ENCODE measurements at places on chromosomes 3 and 15.

DNA sequence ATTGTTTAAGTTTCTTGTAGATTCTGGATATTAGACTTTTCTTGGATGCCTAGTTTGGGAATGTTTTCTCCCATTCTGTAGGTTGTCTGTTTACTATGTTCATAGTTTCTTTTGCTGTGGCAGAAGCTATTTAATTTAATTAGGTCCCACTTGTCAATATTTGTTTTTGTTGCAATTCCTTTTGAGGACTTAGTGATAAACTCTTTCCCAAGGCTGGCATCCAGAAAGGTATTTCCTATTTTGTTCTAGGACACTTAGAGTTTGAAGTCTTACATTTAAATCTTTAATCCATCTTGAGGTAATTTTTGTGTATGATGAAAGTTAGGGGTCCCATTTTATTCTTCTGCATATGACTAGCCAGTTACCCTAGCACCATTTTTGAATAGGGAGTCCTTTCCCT is 54.9 kb downstream of the MME start:
- no peak for DNase-seq
- H3K27me3 ChIP-seq, result no peaks in the 10 kb centered on the region
- H3K4me1 ChIP-seq, result peaks cover 17% of the 10 kb centered on the region
- H3K36me3 ChIP-seq, result peaks cover 24% of the 10 kb centered on the region
- H3K27ac ChIP-seq, result no peak overlapping the region
- no peak overlapping the region for H3K4me3 ChIP-seq

DNA sequence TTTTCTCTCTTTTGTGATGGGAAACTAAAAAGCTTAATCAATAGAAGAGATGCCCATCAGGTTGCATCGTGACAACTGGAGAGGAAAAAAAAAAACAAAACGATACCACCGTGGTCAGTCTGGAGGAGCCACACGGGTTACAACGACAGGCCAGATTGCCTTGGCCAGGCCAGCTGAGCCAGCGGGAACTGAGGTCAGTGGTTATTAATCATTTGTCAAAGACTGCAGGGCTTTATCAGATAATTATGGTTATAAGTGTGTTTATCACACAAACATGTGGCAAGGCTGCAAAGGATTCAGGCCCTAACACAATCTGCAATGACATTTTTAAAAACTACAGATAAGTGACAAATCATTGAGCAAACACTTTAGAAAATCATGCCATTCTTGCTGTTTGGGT is 135.0 kb upstream of the FAM3D start:
- no peak for DNase-seq
- no peak overlapping the region for H3K4me3 ChIP-seq
- no peaks in the 10 kb centered on the region for H3K27me3 ChIP-seq

DNA sequence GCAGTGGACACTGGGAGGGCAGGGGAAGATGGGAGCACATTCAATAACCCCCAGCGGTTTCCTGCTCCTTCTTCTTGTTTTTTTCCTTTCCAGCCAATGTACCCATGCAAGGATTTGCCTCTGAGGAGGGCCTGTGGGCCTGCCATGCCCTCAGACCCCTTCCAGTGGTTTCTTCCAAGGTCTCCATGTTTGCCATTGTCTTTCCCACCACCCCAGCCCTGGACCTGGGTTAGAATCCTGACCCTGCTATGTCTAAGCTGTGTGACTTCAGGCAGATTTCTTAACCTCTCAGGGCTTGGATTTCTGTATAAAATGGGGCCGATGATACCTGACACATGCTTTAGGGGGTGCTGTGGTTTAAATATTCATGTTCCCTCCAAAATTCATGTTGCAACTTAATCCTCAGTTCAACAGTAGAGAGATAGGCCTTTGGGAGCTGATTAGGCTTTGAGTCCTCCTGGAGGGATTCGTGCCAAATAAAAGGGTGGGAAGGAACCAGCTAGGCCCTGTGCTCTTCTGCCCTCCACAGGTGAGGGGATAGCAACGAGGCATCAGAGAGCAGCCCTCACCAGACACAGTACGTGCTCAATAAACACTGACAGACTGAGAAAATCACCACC is 46.3 kb upstream of the FLNB start:
- peak; percentile 69 for DNase-seq
- no peaks in the 10 kb centered on the region for H3K27me3 ChIP-seq
- H3K36me3 ChIP-seq, result no peaks in the 10 kb centered on the region
- H3K27ac ChIP-seq, result no peak overlapping the region

GRCh38 chr15:26971271-26972018 is 464 bp downstream of the GABRG3 start:
- H3K27me3 ChIP-seq, result no peaks in the 10 kb centered on the region
- H3K27ac ChIP-seq, result no peak overlapping the region
- DNase-seq, result no peak
- H3K4me1 ChIP-seq, result no peaks in the 10 kb centered on the region

DNA sequence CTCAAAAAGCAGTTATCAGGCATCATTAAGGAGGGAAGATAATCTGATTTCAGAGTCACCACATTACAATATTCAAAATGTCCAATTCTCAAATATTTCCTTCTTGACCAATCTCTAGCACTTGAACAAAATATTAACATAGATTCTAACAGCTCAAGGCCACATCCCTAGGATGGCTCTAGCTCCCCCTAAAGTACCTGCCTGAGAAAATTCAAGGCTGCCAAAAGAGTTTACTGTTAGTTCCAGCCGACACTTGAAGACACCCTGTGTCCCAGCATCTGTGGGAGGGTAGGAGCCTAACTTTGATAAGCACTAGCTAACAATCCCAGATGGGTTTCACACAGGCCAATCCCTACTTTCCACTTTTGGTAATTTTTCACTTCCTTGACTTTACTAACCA is 10.4 kb downstream of the NSMCE3 start:
- H3K36me3 ChIP-seq, result no peaks in the 10 kb centered on the region
- no peak overlapping the region for H3K4me3 ChIP-seq
- H3K4me1 ChIP-seq, result no peaks in the 10 kb centered on the region
- no peaks in the 10 kb centered on the region for H3K27me3 ChIP-seq
- no peak overlapping the region for H3K27ac ChIP-seq

DNA sequence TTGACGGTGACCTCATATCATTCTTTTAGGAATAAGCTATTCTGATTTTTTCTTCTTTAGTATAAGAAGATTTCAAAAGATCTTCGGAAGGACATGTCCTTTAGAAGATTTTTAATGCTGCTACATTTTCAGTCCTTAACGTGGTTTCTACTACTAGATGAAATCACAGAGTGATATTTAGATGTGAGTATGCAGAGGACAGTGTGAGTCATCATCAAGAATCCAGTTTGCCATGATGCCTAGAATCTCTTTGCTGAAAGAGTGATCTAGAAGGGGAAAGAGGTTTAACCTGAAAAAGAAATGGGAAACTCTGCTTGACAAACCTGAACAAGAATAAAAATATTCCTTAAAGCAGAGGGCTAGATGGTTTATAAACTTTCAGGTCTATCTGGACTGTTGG is 43.2 kb downstream of the SLC7A14 start:
- no peak for DNase-seq
- H3K4me3 ChIP-seq, result no peak overlapping the region
- H3K4me1 ChIP-seq, result no peaks in the 10 kb centered on the region
- no peaks in the 10 kb centered on the region for H3K36me3 ChIP-seq
- no peaks in the 10 kb centered on the region for H3K27me3 ChIP-seq

GRCh38 chr3:62454916-62455315 is 81.6 kb upstream of the FEZF2 start:
- H3K27ac ChIP-seq, result no peak overlapping the region
- no peaks in the 10 kb centered on the region for H3K4me1 ChIP-seq
- H3K27me3 ChIP-seq, result no peaks in the 10 kb centered on the region
- no peak overlapping the region for H3K4me3 ChIP-seq
- DNase-seq, result no peak
- no peaks in the 10 kb centered on the region for H3K36me3 ChIP-seq

DNA sequence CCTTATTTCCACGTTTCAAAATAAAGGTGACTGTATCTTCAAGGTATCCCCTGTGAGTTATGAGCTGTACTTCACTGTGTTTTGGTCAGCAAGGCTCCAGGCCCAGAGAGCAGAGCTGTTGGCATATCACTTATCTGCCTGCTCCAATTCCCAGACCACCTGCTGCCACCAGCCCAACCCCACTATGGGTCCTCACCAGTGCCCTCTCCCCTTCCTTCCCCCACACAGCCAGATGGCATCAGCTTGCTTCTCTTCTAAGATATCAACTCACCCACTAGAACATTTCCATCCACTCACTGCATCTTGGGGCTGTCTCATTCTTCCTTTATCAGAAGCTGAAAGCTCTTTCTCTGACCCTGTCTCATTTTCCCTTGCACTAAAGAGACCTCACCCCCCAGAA is 136.9 kb upstream of the EIF1B start:
- no peak for DNase-seq
- H3K27me3 ChIP-seq, result no peaks in the 10 kb centered on the region
- 0 out of 2 replicates have a peak overlapping the region, but pooled peaks have one; percentile 7 for H3K27ac ChIP-seq
- H3K36me3 ChIP-seq, result 0 out of 2 replicates have a peak, but pooled peaks cover 3% of the 10 kb centered on the region

- H3K27ac ChIP-seq, result no peak overlapping the region
- peaks cover 5% of the 10 kb centered on the region for H3K4me1 ChIP-seq
- no peak overlapping the region for H3K4me3 ChIP-seq
- H3K36me3 ChIP-seq, result no peaks in the 10 kb centered on the region
- DNase-seq, result no peak
Measured at GRCh38 chr3:120506076-120506827, 55.5 kb upstream of the FSTL1 start.

GRCh38 chr3:183455089-183455488 is 26.7 kb upstream of the MCF2L2 start:
- no peak overlapping the region for H3K27ac ChIP-seq
- no peak overlapping the region for H3K4me3 ChIP-seq
- no peak for DNase-seq
- peaks cover 11% of the 10 kb centered on the region for H3K4me1 ChIP-seq
- peaks cover 21% of the 10 kb centered on the region for H3K36me3 ChIP-seq

- H3K27ac ChIP-seq, result no peak overlapping the region
- no peaks in the 10 kb centered on the region for H3K4me1 ChIP-seq
- no peak overlapping the region for H3K4me3 ChIP-seq
- no peaks in the 10 kb centered on the region for H3K27me3 ChIP-seq
Measured at GRCh38 chr3:146067048-146067447, 93.9 kb downstream of the PLOD2 start.

GRCh38 chr15:47839233-47839825 is 122.0 kb downstream of the SEMA6D start:
- no peak for DNase-seq
- no peak overlapping the region for H3K27ac ChIP-seq
- H3K4me1 ChIP-seq, result no peaks in the 10 kb centered on the region
- no peaks in the 10 kb centered on the region for H3K36me3 ChIP-seq

DNA sequence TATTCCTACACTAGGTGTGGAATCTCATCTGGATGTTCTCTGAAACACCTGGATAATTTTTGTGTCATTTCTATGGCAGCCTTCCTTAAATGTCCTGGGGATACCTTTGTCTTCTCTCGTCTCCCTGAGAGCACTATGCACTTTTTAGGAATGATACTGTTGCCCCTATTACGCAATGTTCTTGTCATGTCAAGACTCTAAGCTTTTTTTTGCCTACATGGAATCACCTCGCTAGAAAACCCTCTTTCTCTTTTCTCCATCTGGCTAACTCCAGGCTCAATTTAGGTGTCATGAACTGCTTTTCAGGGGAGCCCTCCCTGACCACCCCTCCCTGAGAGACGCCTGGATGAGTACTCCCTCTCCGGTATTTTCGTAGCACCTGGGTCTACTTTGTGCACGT is 81.3 kb downstream of the SOX2 start:
- H3K4me1 ChIP-seq, result peaks cover 7% of the 10 kb centered on the region
- no peak overlapping the region for H3K27ac ChIP-seq
- no peaks in the 10 kb centered on the region for H3K36me3 ChIP-seq
- H3K27me3 ChIP-seq, result no peaks in the 10 kb centered on the region
- no peak for DNase-seq

DNA sequence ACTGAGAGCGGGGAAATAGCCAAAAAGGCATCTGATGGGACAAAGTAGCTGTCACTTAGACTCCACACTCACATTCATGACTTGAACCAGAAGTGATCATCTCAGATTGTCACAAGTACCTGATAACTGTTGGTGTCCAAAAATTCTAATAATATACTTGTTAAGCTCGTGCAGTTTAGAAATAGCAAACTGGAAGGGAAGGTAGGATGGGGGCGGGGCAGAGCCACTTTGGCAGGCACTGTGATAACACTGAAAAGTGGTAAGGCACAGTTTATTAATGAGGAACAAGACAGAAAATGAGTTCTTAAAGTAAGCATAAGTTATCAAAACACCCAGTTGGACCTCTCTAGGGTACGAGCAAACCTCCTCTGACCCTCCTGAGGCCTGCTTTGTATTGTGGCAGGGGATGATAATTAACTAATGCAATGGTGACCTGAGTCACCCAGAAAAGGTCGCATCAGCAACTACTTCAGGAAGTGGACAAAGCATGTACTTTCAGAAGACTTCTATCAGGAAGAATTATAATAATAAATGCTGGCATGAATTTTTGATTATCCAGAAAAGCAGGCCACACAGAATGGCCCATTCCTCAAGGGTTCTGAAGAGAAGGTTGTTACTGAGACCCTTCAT is 54.4 kb downstream of the ADCY5 start:
- H3K36me3 ChIP-seq, result no peaks in the 10 kb centered on the region
- no peak for DNase-seq
- H3K4me3 ChIP-seq, result no peak overlapping the region

DNA sequence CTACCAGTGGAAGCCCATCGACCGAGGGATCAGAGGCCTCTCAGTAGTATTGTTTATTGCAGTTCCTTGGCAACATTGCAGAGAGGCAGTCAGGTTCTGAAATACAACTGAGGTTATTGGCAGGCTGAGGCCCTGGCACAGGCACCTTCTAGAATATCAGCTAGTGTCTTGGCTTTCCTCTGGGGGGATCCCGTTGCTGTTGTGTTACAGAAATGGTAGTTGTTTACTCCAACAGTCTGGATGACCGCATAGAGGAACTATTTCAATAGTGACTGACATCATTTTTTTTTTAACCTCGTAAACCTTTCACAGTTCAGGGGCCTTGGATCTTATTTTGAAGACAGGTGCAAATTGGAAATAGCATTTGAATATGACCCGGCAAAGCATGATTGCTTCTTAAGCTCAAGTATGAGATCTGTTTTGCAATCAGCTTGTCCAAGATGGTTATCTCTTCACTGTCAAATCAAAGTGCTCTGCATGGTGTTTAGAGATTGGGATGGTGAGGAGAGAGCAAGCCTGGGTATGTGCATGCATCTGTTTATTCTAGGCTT is 63.9 kb downstream of the PGPEP1L start:
- no peak overlapping the region for H3K4me3 ChIP-seq
- DNase-seq, result no peak
- H3K27me3 ChIP-seq, result no peaks in the 10 kb centered on the region
- no peak overlapping the region for H3K27ac ChIP-seq
- H3K4me1 ChIP-seq, result no peaks in the 10 kb centered on the region
- H3K36me3 ChIP-seq, result no peaks in the 10 kb centered on the region

DNA sequence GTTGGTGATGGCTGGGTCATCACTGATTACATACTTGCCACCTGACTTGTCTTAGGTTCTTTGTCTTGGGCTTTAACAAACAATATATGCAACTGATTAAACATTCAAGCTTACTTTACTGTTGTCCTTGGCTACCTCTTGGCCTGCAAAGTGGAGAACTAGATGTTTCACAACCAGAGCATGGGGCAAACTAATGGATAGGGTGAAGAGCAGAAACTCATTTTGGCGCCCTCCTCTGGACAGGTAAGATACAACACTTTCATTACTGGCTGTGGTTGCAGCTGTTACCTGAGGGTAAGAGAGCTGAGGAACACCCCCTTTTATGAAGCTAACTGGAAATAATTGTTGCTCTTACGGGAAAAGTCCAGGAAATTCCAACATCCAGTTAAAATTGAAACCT is 262.1 kb downstream of the NAALADL2 start:
- no peak overlapping the region for H3K27ac ChIP-seq
- H3K27me3 ChIP-seq, result no peaks in the 10 kb centered on the region
- no peaks in the 10 kb centered on the region for H3K4me1 ChIP-seq
- H3K4me3 ChIP-seq, result no peak overlapping the region
- H3K36me3 ChIP-seq, result no peaks in the 10 kb centered on the region

- H3K36me3 ChIP-seq, result no peaks in the 10 kb centered on the region
- H3K27me3 ChIP-seq, result no peaks in the 10 kb centered on the region
- H3K4me1 ChIP-seq, result no peaks in the 10 kb centered on the region
- DNase-seq, result no peak
Measured at GRCh38 chr3:77065750-77066149, 25.9 kb downstream of the ROBO2 start.
